ENCODE measurements at places on chromosomes 5 and 9.

GRCh38 chr9:98230304-98230703, 25.1 kb downstream of the TBC1D2 start:
- no peak for DNase-seq

DNA sequence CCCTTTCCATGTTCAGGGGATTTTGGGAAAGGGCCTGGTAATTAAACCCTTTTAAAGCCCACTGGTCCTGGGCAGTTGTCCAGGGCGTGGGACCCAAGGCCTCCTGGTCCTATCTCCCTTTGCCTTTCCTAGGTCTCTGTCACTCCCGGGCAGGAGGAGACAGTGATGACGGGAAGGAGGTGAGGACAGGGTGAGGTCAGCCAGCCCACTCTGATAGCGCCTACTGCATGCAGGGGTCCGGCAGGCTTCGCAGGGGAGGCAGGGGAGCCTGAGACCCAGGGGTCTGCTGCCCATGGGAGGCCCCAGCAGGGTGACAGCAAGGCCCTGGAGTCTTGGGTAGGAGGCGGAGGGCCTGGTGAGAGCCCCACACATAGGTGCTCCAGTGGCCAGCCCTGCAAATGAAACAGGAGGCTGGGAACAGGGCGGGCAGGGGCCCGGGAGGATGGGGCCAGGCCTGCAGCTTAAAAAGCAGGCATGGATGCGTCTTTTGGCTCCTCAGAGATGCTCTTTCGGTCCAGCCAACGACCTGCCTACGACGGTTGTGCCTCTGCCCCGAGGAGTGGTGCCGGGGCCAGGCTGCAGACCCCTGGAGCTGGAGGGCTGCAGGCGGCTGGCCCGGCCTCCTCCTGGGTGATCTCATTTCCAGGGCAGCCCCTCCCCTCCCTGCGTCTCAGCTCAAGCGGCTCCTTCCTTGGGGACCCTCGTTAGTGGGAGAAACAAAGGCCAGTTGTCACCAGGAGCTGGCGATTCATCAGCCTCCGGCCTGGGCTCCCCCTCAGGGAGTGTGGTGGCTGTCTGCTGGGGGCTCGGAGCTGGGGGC, 6.7 kb upstream of the RXRA start:
- no peak for DNase-seq

- DNase-seq: no peak
Measured at GRCh38 chr9:76401580-76402354, 7.5 kb upstream of the RFK start.

DNA sequence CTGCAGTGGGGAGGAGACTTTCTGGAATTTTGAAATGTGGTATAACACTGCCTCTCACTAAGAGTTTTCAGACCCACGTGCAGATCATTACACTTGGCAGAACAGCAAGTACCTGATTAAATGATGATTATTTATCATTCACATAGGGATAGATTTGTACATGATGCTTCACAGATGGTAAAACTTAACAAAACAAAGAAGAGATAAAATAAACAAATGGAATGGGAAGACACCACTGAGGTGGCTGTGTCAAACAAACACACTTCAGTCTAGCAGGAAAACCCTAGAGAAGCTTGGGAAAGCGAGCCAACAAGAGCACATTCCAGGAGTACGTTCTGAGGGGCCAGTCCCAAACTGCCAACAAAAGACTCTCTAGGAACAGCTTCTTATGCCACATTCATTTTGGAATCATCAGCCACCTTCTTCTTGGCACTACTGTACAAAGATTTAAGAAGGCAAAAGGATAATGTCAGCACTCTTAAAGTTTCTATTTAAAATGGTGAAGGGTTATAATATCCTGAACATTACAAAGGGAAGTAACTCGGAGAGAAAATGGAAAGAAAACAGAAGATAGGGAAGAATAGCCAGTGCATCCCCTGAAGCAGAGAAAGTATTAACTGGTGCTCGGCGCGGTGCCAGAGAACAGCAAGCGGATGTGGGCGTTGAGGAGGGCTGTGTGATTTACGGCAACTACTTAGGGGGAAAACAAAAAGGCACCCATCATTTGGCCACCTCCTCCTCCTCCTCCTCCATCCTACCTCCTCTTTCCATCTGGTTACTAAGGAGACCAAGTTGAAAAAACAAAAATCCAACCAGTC, 1.6 kb downstream of the MED27 start:
- peak; percentile 40 for DNase-seq

DNA sequence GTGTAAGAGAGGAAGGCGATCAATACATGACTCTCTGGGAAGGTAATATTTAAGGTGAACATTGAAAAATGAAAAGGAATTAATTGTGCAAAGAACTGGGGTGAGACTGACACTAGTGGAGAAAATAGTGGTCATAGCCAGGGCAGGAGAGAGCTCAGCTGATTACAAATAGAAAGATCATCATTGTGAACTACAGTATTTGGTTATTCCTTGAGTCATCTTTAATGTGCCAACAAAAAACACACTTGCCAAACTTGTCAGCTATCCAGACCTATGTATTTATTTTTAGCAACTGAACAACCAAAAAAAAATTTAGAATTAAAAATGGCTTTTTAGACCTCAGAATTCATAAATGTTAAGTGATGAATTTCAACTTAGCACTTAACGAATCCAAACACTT, 749.8 kb upstream of the CDH9 start:
- no peak for DNase-seq

DNA sequence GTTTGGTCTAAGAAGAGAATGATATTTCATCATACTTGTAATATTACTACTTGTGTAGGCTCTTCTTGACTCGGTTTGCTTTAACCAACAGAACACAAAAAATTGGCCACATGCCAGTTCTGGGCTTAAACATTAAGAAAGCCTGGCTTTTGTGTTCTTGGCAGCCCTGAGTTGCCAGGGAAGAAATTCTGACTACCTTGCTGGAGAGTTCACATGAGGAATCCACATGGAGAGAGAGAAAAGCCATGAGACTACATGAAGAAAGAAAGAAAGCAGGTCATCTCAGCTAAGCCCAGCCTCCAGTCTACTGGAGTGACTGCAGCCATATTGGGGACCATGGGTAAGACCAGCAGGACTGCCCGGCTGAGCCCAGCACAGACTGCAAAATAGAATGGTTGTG, 524.8 kb downstream of the RAB3C start:
- no peak for DNase-seq

DNA sequence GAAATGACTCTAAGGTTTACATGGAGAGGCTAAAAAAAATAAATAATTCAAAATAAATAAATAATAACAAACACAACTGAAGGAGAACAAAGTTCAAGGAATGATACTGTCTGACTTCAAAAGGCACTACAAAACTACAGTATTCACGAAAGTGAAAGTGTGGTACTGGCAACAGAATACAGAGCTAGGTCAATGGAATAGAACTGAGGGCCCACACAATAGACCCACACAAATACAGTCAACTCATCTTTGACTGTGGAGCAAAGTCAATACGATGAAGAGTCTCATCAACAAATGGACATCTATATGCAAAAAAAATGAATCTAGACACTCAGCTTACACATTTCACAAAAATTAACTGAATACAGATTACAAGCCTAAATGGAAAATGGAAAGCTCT, 75.3 kb downstream of the FBXW11 start:
- DNase-seq: no peak

DNA sequence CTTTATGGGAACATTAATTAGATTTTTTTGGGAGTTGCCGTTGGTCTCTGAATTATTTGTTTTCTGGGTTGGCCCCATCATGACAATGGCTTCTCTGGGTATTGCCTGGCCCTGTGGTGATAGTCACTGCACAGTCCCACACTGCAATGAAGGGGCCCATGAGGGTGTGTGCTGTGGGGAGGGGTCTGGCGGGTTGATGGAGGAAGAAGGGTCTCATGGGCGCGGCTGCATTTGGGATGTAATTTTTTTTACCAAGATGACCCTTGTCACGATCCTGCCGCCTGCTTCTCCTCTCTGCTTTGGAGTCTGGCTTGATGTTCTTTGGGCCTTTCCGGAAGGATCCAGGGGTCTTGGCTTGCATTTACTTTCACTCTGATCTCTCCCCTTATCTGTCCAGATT, 44.1 kb downstream of the WNK2 start:
- DNase-seq: no peak

DNA sequence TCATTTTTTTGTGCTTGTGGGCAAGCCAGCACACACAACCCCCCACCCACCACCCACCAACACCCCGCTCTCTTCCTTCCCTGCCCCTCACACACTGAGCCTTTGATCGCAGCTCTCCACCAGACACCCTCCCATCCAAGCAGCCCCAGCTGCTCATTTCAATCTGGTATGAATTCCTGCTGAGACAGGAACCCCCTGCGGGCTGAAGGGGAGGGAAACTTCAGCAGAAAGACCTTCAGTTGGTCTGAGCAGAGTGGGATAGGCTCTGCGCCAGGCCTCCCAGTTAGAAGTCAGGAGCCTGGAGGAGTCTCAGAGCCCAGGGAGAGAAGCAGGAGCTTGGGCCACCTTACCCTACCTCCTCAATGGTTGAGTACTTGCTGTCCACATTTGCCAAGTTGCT, 7.2 kb downstream of the PCDHGC5 start:
- no peak for DNase-seq

- no peak for DNase-seq
Measured at GRCh38 chr9:87116492-87116891, 169.2 kb upstream of the GAS1 start.

GRCh38 chr5:78809444-78809843, 160.9 kb upstream of the LHFPL2 start:
- DNase-seq: no peak

GRCh38 chr5:40277161-40277906, 402.4 kb upstream of the PTGER4 start:
- no peak for DNase-seq

- DNase-seq: no peak
Measured at GRCh38 chr5:51375084-51375483, 8.2 kb upstream of the ISL1 start.

- DNase-seq: no peak
Measured at GRCh38 chr9:114522847-114523246, 17.6 kb upstream of the WHRN start.

- no peak for DNase-seq
Measured at GRCh38 chr5:136209346-136209910, 16.5 kb upstream of the SMIM32 start.

DNA sequence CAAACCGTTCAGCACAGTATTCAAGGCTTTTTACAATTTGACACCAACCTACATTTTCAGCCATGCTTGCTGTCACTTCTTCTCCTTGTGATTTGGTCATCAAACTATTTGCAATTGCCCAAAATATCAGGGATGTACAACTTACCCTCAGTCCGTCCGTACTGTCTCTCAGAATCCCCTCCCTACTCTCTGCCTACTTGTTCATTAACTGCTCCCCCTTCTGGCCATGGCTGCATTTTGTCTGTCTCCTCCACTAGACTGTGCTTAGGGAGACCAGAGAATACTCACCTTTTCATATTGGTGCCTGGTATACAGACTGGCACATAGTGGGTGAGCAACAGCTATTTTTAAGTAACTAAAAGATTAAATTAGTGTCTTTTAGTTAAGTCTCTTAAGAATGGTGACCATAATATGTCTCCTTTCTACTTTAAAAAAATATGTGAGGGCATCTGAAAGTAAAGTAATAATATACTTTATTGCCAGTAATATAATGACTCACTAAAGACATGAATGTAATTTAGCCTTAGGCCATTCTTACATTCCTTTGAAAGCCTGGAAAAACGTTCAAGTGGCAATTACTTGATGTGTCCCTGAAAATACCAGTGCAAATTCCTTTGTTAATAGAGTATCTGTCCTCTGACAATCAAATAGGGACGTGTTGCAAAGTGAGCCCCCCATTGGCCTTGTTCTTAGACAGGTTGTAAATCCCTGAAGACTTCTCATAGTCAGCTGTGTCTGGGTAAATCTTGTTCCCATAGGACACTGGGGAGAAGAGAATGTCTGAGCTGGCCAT, 27.8 kb downstream of the PRLR start:
- DNase-seq: peak; percentile 46

- no peak for DNase-seq
Measured at GRCh38 chr5:14705556-14705955, 41.0 kb downstream of the OTULIN start.

GRCh38 chr5:157216391-157217142, 35.9 kb downstream of the ITK start:
- DNase-seq: no peak

DNA sequence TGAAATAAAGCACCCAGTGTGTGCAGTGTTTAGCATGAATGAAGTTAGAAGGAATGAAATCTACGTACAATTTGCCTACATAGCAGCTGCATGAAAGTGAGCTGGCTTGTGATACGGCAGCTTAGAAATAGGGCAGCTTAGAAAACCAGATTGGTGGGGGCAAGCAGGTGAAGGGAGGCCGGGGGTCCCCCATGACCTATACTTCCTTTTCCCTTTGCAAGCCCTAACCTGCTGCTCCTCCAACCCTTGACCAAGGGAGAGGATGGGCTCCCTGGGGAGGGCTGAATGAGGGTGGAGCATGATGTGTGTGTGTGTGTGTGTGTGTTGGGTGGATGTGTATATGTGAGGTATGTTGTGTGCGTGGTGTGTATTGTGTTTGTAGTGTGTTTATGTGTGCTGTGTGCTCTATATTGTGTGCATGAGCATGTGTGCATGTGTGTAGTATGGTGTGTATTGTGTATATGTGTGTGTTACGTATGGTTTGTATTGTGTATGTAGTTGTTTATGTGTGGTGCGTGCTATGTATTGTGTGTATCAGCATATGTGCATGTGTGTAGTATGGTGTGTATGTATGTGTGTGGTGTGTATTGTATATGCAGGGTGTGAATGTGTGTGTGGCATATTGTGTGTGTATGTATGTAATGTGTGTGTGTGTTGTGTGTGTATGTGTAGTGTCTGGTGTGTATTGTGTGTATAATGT, 72.1 kb downstream of the TENT4A start:
- DNase-seq: no peak

DNA sequence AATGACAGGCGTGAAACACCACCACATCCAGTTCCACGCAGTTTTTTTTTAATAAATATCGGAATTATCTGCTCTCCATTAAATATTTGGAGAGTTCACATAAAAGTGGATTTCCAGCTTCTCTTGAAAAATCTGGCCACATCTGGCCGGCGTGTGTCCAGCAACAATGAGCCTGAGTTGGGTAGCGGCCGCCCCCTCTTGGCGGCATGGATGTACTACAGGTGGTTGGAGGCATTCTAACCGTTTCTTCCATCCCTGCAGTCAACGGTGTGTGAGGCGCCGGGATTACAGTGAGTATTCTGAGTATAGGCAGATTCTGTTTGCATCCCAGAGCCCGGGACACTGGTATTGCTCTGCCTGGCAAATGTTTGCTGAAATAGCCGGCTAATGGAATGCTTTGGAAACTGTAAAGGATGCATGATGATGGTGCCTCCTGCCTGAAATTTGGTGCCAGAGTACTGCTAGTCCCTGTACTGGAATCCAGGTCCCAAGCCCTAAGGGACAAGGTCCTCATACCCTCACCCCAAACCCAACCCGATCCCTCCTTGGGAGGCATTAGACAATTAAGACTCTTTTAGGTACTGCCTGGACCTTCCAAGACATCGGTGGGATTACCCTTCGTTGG, 13.6 kb upstream of the GM2A start:
- peak; percentile 76 for DNase-seq
